ENCODE measurements at places on chromosomes 7 and 10.

GRCh38 chr10:12471135-12471534 is 121.8 kb downstream of the CAMK1D start:
- no peak for DNase-seq

DNA sequence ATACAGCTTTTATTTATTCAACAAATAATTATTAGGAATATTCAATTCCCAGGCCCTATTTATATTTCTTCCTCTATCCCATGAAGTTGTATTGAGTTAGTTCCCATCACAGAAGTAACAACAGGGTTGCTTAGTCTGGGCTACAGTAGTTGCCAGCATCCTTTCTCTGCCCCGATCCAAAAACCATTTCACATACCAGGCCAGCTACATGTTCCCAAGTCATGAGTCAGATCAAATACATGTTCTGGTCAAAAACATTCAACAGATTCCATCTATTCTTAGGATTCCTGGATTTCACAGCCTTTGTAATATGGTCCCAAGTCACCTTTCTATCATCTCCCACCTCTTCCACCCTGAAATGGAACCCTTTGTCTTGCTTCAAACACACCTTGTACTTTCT is 91.6 kb downstream of the RAB11FIP2 start:
- peak; percentile 6 for DNase-seq

- DNase-seq: no peak
Measured at GRCh38 chr7:132609906-132610520, 33.7 kb upstream of the PLXNA4 start.

GRCh38 chr10:61835946-61836887 is 65.3 kb upstream of the ARID5B start:
- DNase-seq: peak; percentile 71

DNA sequence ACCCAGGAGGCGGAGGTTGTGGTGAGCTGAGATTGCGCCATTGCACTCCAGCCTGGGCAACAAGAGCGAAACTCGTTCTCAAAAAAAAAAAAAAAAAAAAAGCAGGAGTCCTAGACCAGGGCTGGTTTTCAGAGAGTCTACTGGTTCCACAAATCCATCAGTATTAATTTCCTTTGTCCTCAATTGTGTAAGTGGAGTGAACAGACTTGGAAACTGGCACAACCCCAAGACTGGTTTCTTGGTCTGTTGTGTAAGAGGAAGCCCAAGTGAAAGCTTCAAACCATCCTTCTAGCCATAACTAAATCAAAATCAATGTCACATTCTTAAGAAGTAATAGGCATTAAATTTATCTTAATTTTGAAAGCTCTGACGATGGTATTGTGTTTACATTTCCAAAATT is 213.6 kb downstream of the DGKI start:
- DNase-seq: peak; percentile 26

DNA sequence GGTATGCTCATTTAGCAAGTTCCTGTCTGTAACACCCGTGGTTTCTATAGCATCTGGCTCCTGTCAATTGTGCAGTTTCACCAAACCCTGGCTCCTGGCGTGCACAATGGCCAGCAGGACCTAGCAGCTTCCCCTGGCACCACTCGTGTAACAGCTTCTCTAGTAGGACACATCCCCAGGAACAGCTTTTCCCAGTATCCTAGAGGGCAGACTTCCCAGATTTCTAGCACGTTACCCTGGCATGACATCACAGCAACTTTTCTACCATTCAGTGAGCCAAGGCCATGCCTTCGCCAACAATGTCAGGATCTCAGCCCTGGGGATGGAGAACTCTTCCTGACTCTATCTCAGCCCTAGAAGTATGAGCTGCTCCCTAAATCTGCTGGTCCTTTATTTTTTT is 6.5 kb downstream of the YME1L1 start:
- DNase-seq: no peak

DNA sequence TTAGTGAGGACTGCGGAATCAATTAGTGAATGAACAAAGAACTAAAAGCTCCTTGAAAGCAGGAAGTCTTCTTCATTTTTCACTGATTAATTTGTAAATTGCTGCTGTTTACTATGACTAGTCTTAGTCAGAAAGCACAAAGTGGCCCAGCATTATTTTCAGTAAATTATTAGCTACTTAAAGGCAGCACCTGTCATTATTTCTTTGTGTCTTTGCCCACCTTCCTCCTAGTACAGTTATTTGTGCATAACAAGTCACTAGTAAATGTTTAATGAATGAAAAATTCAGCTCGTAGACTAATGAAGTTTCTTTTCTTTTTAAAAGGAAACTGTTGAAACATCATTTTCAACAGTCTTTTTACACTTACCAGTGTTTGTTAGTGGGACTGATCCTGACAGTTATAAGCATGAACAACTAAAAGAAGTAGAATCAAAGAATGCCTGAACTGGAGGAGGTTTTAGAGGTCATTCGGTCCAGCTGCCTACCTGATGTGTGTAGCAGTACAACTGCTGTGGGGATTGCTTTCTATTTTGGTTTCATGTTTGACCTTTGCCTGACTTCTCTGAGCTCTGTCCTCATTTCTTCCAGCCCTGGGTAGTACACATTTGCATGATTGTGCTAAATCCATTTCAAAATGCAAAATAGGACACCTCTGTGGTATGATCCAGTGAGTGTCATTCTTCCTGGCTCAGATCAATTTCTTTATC is 140.0 kb upstream of the PHYHIPL start:
- DNase-seq: no peak

GRCh38 chr10:2981361-2981801 is 86.0 kb upstream of the PFKP start:
- DNase-seq: peak; percentile 3

DNA sequence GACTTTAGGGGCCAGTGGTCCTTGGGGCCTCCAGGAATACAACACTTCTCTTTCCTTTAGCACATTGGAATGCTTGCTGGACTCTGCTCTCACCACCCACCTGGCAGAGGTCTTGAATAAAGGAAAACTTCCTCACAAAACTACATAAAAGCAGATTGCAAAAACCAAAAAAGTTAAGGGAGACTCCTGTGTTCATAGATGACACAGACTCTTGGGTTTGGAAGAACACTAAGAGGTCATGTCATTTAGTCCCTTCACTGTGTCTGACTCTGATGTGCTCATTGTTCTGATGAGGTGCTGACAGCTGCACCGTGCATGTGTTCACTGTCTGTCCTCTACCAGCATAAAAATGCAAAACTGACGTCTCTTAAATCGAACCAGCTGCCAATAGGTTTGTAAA is 11.4 kb downstream of the BLNK start:
- DNase-seq: no peak

GRCh38 chr7:70044064-70044463 is 445.8 kb downstream of the AUTS2 start:
- DNase-seq: no peak

GRCh38 chr7:158763454-158764033 is 58.9 kb upstream of the NCAPG2 start:
- no peak for DNase-seq

GRCh38 chr7:116873619-116874018 is 11.2 kb downstream of the CAPZA2 start:
- DNase-seq: no peak

- DNase-seq: no peak
Measured at GRCh38 chr10:112914288-112914952, 35.6 kb upstream of the TCF7L2 start.

GRCh38 chr10:6242089-6242488 is 39.4 kb downstream of the PFKFB3 start:
- DNase-seq: no peak

- DNase-seq: no peak
Measured at GRCh38 chr7:69617364-69617763, 19.1 kb downstream of the AUTS2 start.

GRCh38 chr10:36171953-36172940 is 530.2 kb upstream of the FZD8 start:
- DNase-seq: peak; percentile 84

GRCh38 chr7:19404912-19405329 is 259.7 kb upstream of the FERD3L start:
- peak; percentile 97 for DNase-seq

DNA sequence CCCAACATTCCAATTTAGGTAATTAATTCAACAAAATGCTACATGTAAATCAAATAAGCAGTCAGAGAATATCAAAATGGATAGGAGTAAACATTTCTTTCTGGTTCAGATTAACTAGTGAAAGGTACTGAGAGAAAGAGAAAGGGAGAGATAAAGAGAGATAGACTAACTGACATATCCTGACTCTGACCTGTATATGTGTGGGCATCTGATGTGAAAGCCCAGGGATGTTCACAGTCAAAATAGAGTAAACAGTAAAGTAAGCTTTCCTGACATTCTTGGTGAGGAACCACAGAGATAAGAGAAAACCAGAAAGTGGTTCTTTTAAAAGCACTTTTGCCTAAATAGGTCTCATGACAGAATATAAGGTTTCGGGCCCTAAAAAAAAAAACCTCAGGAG is 37.5 kb upstream of the ANK3 start:
- DNase-seq: no peak

DNA sequence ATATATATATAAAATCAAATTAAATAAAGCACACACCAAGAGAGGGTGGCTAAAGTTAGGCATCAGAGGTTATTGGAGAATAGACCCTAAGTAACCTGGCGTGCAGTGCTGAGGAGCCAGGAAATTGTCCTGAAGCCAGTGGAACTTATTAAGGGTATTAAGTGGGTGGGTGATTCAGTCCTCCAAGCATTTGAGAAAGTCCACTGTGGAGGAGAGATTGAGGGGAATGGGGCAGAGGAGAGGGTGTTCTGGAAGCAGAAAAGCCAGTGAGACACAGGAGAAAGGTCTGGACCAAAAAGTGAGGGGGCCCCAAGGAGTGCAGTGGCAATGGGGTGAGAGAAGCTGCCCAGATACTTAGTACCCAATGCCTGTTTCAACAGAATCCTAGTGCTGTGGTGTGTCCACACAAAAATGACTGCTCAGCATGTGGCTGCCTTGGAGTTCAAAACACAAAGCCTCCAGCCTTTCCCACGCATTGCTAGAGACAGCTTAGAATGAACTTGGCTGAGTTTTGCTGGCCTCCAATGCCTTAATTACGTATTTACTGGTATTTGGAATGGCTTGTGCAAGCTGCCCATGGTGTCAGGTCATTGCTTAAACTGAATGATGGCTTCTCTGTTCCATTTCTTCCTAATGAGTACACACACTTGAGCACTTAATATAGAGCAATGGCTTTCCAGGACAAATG is 44.9 kb upstream of the CHST15 start:
- peak; percentile 66 for DNase-seq

GRCh38 chr7:33044401-33044718 is 18.2 kb downstream of the NT5C3A start:
- no peak for DNase-seq

DNA sequence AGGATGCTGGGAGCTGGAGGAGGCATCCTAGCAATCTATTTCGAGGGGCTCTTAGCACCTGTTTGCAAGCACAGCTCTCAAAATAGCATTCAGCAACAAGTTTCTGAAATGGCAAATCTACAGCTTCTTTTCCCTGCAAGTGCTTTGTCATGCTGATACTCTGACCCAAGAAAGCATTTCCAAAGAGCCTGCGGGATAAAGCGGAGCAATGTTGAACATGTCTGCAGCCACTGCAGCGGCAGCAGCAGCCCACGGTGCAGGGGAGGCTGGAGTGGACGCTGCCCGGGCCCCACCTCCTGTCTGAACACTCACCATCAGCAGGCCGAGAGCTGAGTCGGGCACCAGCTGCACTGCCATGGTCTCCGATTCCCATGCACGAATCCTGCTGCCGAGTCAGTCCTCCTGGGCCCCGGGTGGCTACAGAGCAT is 964 bp downstream of the FRMD4A start:
- DNase-seq: no peak

GRCh38 chr7:120171406-120171805 is 101.6 kb upstream of the KCND2 start:
- no peak for DNase-seq

DNA sequence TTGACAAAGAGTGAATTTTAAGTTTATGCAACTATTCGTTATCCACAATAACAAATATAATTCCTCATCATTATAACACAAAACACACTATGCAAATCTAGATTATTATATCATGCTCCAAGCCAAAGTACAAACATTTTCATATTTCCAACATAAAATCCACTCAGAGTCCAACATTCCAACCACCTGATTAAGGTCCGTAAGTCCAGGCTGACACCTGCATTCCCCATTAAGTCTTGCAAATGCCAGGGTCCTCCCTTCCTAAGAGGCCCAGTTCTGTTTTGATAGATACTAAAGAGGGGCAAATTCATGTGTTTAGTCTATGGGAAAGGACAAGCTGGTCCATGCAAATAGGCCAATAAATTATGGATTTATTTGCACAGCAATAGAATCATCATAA is 206.1 kb downstream of the POU6F2 start:
- DNase-seq: no peak

GRCh38 chr10:1473874-1474273 is 263.5 kb downstream of the ADARB2 start:
- no peak for DNase-seq

- DNase-seq: peak; percentile 13
Measured at GRCh38 chr7:110677405-110677804, 413.5 kb upstream of the LRRN3 start.

DNA sequence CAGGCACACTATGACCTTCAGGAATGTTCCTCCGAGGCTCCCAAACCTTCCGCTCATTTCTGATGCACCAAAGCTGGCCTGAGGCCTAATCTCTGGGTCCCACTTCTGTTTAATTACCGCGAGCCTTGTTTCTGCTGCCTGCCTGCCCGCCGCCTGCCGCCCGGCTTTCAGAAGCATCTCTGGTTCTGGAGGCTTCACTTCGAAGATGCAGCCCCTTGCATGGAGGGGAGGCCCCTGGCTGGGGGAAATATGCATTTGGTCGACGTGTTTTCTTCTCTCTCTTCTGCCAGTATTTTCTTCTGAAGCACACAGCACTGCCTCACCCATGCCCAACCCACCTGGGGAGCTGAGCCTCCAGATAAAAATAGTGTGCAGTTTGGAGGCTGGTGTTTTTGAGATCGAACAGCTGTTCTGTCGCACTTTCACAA is 166.9 kb downstream of the PAXIP1 start:
- no peak for DNase-seq

DNA sequence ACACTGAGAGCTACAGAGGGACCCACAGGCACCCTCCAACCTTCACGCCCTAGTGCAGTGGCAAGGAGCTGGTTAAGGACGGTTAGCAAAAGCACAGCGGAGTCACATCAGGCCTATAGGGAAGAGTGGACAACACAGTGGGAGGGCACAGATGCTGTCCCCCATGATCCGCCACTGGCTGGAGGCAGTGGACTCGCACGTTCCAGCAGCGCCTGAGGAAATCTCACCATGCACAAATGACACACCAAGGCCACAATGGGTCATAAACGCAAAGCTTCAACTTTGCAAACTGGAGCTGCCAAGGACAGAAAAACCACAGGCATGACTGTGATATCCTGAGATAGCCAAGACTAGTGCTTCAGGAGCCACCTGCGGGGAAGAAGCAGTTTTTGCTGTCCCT is 58.8 kb downstream of the GRB10 start:
- DNase-seq: no peak

Data from EH (cell line).